Mucosa of gallbladder (tissue), 1 donor: ENCODE measurements at places on chromosomes 5 and 9.

GRCh38 chr9:130234340-130235260 lies 31.0 kb upstream of the HMCN2 start:
- no peak for DNase-seq

DNA sequence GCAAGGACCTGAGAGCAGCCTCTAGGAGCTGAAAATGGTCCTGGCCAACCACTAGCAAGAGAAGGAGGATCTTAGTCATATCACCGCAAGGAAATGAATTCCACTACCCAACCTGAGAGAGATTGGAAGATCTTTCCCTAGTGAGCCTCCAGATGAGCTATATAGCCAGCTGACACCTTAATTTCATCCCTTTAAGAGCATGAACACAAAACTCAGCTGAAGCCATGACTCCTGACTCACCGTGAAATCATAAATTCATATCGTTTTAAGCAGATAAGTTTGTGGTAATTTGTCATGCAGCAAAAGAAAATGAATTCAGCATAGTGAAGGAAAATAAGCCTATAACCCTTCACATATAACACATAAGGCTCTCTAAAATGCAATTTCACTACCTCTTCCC lies 23.5 kb downstream of the MAPKAP1 start:
- DNase-seq, result no peak

- DNase-seq, result peak; percentile 29
Measured at GRCh38 chr9:88388886-88389605, 802 bp downstream of the SPIN1 start.

GRCh38 chr9:131270171-131271015 lies 5.9 kb downstream of the FAM78A start:
- DNase-seq, result peak; percentile 47

DNA sequence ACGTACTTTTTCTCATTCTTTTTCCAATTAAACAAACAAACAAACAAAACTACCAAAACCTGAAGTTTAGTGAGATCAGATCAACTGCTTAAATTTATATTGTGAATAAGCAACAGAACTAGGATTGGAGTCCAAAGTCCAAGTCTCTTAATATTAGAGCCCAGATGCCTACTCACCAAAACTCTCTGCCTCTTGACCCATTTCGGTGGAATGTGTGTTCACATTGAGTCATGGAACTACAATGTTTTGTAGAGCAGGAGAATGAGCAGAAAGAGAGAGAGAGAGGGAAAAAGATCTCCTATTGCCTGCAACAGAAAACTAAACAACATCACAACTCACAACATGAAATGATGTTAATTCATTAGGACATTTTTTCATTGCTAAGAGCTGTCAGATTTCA lies 751.1 kb downstream of the TLR4 start:
- DNase-seq, result peak; percentile 26

GRCh38 chr9:134303601-134304000 lies 22.7 kb upstream of the RXRA start:
- DNase-seq, result no peak
